Activated CD8-positive, alpha-beta memory T cell treated with anti-CD3 and anti-CD28 coated beads for 36 hours (primary cell): ENCODE measurements at places on chromosomes 12 and 14. TPM values are rescaled to one million over a fixed set of nuclear protein-coding genes. Genes with fewer than 3 reads are reported as not detected.

RIMBP2 gene
- not detected for total RNA-seq

RPGRIP1 gene
- total RNA-seq, result not detected

DTX1 gene
- total RNA-seq, result 3.3 TPM

POMT2 gene
- 26.5 TPM for total RNA-seq

TAS2R19 gene
- total RNA-seq, result 0.80 TPM

NID2 gene
- 0.13 TPM for total RNA-seq

CAPS2 gene
- total RNA-seq, result 1.9 TPM

KRT73 gene
- total RNA-seq, result not detected

MANSC1 gene
- total RNA-seq, result 0.23 TPM

ITGB7 gene
- total RNA-seq, result 244 TPM

WDR89 gene
- 30.2 TPM for total RNA-seq

KRT85 gene
- not detected for total RNA-seq

ZCCHC8 gene
- 35.2 TPM for total RNA-seq

GALNT8 gene
- 0.21 TPM for total RNA-seq

RTL1 gene
- not detected for total RNA-seq

ARL6IP4 gene
- 172 TPM for total RNA-seq

SLC17A8 gene
- not detected for total RNA-seq

RABGGTA gene
- total RNA-seq, result 33.0 TPM

TEX52 gene
- total RNA-seq, result not detected

CCDC198 gene
- total RNA-seq, result not detected

TAS2R42 gene
- total RNA-seq, result not detected

IAPP gene
- total RNA-seq, result not detected

ADSS1 gene
- 1.7 TPM for total RNA-seq

REP15 gene
- 0.17 TPM for total RNA-seq

TESPA1 gene
- total RNA-seq, result 81.2 TPM

RGS6 gene
- 0.38 TPM for total RNA-seq

MYH6 gene
- total RNA-seq, result not detected

OR6J1 gene
- total RNA-seq, result not detected

LRRK2 gene
- total RNA-seq, result 0.13 TPM

KLRC3 gene
- 3.0 TPM for total RNA-seq

PAX9 gene
- total RNA-seq, result not detected

SYNE2 gene
- total RNA-seq, result 26.5 TPM
